ENCODE measurements at places on chromosomes 5 and 9.

DNA sequence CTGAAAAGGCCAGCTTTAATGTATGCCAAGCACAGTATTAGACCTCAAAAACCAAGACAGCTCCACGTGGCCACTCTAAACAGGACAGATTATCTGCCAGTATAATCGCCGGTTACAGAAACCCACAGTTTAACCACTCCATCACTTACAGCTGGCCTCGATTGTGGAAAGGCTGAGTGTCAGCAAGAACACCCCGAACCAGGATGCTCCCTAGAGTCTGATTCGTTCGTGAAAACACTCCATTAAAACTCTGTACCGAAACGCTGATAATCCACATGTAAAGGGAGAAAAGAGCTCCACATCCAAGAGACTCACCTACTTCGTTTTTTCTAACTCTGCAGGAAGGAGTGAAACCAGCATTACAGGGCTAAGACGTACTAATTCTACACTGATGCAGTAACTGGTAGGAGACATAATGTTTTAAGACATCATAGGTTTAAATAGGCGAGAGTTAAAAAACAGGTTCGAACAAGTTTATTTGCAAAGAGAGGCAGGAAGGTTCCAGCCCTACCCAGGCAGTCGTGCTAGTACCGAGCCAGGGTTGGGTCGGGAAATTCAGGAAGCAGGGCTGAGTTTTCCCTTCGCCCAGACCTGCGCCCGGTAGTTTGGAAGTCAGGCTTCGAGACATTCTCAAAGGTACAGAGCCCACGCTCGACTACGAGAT lies 949 bp downstream of the SERINC5 start:
- peak; percentile 46 for DNase-seq

- DNase-seq, result no peak
Observed at GRCh38 chr9:93043122-93043521, 15.4 kb upstream of the SUSD3 start.

- no peak for DNase-seq
Observed at GRCh38 chr5:14900693-14901461, 29.3 kb upstream of the ANKH start.

DNA sequence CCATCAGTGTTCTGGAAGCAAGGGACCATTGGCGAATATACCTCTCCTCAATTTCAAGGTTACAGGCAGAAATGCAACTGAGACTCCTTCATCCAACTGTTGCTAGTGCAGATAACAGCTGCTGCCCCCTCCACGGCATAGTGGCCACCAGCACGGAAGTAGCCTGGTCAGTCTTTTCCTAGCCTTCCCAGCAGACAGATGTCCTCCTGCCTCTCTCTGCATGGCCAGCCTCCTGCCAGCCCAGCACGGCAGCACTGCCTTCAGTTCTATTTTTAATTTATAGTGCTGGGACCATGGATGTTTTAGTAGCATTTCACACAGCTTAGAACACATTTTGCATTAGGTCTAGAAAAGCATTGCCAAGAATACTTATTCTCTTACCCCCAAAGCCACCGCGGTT lies 188.6 kb downstream of the CFAP90 start:
- no peak for DNase-seq

- DNase-seq, result no peak
Observed at GRCh38 chr9:116300360-116300870, 146.8 kb downstream of the PAPPA start.

DNA sequence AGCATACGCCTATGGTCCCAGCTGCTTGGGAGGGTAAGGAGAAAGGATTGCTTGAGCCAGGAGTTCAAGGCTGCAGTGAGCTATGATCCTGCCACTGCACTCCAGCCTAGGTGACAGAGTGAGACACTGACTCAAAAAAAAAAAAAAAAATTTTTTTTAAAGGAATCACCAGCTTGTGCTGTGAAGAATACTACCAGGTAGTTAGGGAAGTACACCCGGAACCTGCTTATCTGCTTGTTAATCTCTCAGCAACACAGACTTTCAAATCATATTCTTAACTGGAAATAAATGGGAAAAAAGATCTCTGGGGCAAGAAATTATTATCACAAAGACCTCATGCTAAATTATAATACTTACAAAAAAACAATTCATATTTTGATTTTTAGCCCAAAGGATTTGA lies 26.4 kb upstream of the PRRC2B start:
- DNase-seq, result no peak

All from DMS79 treated with DMSO at 0.1 percent for 48 hours (cell line).